CD8-positive, alpha-beta memory T cell (primary cell): ENCODE measurements at places on chromosomes 3 and 15. TPM values are rescaled to one million over a fixed set of nuclear protein-coding genes. Genes with fewer than 3 reads are reported as not detected.

GRCh38 chr3:34683851-34684250, 885.4 kb downstream of the PDCD6IP start:
- no peak for DNase-seq

DNA sequence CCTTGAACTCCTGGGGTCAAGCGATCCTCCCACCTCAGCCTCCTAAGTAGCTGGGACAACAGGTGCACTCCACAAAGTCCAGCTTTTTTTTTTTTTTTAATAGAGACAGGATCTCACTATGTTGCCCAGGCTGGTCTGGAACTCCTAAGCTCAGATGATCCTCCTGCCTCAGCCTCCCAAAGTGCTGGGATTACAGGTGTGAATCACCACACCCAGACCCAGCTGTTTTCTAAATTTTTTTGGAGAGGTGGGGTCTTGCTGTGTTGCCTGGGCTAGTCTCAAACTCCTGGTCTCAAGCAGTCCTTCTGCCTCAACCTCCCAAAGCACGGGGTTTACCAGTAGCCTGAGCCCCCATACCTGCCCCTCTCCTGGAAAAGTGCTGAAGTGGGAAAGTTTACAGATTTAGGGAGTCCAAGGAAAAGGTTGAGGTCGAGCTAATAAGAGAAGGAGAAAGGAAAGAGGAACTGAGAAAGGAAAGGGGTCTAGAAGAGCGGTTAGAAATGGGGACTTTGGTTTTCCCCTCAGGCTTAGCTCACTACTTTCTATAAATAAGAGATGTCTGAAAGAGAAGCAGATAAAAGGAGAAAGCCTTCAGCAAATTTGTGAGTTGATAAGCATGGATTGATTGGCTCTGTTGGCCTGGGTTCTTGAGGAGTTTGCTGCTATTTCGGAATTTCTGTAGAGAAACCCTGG, 23.6 kb downstream of the UBE2E1 start:
- DNase-seq = no peak

DNA sequence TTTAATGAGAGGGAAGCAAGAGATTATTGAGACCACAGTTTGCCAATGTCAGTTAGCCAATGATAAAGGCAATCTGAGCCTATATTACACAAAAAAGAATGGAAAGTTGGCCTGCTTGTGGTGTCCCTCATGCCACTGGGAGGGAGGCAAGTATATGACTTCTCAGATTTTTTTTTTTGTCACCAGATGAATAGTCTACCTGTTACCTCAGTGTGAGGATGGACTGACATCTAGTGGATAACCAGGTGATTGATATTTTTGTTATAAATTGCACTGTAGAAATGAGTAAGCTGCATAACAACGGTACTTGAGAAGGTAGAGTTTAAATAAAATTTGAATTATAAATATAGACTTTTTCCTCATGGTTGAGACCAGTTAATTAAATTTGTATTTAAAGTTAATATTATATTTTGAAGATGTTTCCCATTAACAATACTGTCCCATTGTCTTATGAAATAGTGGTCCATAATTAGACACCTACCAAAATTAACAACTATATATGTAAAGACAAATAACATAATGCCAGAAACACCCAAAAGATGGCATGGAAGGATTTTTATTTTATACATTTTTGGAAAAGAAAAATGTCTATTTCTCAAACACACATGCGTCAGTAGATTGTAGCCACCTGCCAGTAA, 237.8 kb upstream of the GADL1 start:
- DNase-seq = peak; percentile 22

DNA sequence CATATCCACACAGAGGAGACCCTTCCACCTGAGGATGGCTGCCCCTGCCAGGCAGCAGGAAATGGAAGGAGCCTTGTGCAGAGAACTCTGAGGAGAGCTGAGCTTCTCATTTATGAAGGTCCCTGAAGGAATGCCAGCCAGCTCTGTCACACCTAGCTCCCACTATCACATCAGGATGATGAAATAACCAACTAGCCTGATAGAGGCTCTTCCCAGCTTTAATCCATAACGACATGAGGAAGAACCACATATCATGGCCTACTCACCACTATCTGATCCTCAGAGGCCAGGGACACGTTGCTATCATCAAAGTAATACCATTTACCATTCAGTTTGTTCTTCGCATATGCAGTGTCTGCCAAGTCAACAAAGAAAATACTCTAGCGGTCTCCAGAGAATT, 1.5 kb upstream of the C3orf62 start:
- no peak for DNase-seq

DNA sequence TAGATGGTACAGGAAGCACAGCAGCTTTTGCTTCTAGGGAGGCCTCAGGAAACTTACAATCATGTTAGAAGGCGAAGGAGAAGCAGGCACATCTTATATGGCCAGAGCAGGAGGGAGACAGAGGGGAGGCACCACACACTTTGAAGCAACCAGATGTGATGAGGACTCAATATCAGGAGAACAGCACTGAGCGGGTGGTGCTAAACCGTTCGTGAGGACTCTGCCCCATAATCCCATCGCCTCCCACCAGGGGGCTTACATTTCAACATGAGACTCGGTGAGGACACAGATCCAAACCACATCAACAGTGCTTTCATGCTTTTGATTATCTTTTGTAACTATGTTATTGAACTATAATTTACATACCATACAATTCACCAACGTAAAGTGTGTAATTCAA, 7.6 kb upstream of the TMEM44 start:
- no peak for DNase-seq

DNA sequence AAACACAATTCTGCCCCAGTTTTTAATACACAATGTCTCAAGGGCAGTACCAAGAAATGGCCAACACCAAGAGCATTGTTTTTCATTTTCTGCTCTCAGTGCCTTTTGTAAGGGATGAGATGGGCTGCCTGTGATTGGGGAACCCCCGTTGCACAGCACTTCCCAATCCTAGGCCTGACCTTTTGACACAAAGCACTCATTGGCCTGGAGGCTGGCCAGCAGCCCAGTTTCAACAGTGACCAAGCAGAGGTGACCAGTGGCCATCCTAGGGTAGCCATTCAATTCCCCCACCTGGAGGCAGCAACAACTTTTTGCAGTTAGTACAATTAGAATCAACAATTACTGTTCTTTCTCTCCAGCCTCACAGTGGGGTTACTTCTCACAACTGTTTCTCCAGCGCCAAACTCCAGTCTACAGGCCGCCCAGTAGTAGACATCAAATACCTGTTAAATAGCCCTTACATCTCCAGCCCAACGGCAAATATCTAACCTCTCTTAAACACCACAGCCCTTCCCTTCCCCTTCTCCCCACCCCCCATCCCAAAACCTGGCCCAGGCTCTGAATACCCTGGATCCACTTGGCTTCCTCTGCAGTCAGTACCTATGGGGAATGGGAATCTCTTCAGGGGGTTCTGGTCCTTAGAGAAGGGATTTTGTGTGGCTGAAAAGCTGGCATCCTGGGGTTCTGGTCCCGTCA, 8.9 kb upstream of the LRRC2 start:
- no peak for DNase-seq

GRCh38 chr3:187694801-187695200, 7.6 kb downstream of the RTP2 start:
- DNase-seq = no peak

WDR93 gene
- total RNA-seq = not detected

SCG5 gene
- total RNA-seq = 0.28 TPM
